Thoracic aorta (tissue), 2 donors: ENCODE measurements at places on chromosomes 5 and 9.

GRCh38 chr5:17330386-17330785 is 113.0 kb downstream of the BASP1 start:
- no peaks in the 10 kb centered on the region for H3K36me3 ChIP-seq
- no peak overlapping the region for H3K27ac ChIP-seq
- H3K4me1 ChIP-seq = peaks cover 6% of the 10 kb centered on the region
- no peak for DNase-seq
- no peak overlapping the region for H3K4me3 ChIP-seq

- H3K4me3 ChIP-seq = no peak overlapping the region
- no peaks in the 10 kb centered on the region for H3K36me3 ChIP-seq
Observed at GRCh38 chr5:175706499-175706898, 48.6 kb downstream of the HRH2 start.

- H3K4me1 ChIP-seq = peaks cover 11% of the 10 kb centered on the region
- H3K36me3 ChIP-seq = peaks cover 12% of the 10 kb centered on the region
- no peaks in the 10 kb centered on the region for H3K27me3 ChIP-seq
- no peak for DNase-seq
- H3K27ac ChIP-seq = no peak overlapping the region
- no peak overlapping the region for H3K4me3 ChIP-seq
Observed at GRCh38 chr9:134027561-134027960, 2.3 kb downstream of the BRD3OS start.

GRCh38 chr9:74940600-74940999 is 12.1 kb downstream of the C9orf40 start:
- no peak overlapping the region for H3K4me3 ChIP-seq
- H3K27me3 ChIP-seq = no peaks in the 10 kb centered on the region
- H3K27ac ChIP-seq = no peak overlapping the region
- H3K36me3 ChIP-seq = no peaks in the 10 kb centered on the region
- H3K4me1 ChIP-seq = no peaks in the 10 kb centered on the region
- no peak for DNase-seq

DNA sequence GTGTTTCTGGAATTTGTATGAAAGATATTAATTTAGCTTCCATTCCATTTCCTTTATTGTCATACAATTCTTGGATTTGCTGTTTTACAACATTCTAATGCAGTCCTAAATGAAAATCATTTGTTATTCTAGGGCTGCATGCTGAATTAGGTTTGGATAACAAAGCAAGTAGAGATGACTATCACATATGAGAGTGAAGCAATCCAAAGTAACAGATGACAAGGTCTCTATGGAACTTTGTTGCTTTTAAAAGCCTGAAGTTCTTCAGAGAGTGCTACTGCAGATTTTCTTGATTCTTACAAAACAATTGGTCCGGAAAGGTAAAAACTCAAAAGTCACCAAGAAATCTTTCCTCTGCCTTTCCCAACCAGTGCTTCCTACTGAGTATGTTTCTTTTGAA is 56.9 kb upstream of the VCAN start:
- no peak overlapping the region for H3K4me3 ChIP-seq
- no peaks in the 10 kb centered on the region for H3K27me3 ChIP-seq
- H3K4me1 ChIP-seq = no peaks in the 10 kb centered on the region
- no peak overlapping the region for H3K27ac ChIP-seq

- H3K27ac ChIP-seq = no peak overlapping the region
- H3K4me1 ChIP-seq = no peaks in the 10 kb centered on the region
- DNase-seq = no peak
- H3K36me3 ChIP-seq = no peaks in the 10 kb centered on the region
Observed at GRCh38 chr9:136146126-136147037, 27.7 kb upstream of the TMEM250 start.

DNA sequence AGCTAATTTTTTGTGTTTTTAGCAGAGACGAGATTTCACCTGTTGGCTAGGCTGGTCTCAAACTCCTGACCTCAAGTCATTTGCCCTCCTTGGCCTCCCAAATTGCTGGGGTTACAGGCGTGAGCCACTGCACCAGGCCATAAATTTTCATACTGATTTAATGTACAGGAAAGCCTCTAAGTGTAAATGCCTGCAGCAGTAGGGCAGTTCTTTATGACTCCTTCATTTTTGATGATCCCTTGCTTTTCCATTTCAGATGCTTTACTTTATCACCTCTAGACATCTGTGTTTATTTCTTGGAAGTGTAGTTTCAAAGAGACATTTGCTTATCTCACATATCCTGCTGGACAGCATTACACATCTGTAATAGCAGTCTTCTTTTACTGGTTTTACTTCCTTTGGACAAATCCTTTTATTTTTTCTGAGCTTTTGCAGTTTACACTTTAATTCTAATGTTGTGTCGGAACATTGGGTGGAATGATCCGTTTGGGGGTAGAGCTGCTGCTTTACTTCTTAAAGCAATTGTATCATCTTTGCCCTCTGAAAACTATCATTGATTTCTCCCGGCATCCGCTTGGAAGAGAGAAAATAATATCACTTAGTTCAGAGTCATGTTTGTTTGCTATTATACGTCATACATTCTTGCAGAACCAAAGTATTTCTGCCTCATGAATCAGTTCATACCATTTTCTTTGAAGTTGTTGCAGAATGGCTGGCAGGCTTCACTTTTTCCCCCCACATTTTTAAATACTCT is 36.0 kb downstream of the SCGB3A1 start:
- DNase-seq = no peak
- no peaks in the 10 kb centered on the region for H3K27me3 ChIP-seq
- no peak overlapping the region for H3K27ac ChIP-seq

- H3K27me3 ChIP-seq = no peaks in the 10 kb centered on the region
- no peak for DNase-seq
- H3K4me1 ChIP-seq = peaks cover 14% of the 10 kb centered on the region
- H3K4me3 ChIP-seq = no peak overlapping the region
- H3K36me3 ChIP-seq = peaks cover 9% of the 10 kb centered on the region
- no peak overlapping the region for H3K27ac ChIP-seq
Observed at GRCh38 chr5:109866051-109866450, 176.3 kb downstream of the MAN2A1 start.

GRCh38 chr9:84788803-84789462 is 119.4 kb downstream of the NTRK2 start:
- H3K27me3 ChIP-seq = no peaks in the 10 kb centered on the region
- no peak overlapping the region for H3K4me3 ChIP-seq
- H3K27ac ChIP-seq = no peak overlapping the region

GRCh38 chr9:116937361-116937760 is 250.3 kb downstream of the TRIM32 start:
- no peak overlapping the region for H3K4me3 ChIP-seq
- H3K27me3 ChIP-seq = no peaks in the 10 kb centered on the region
- no peak for DNase-seq

DNA sequence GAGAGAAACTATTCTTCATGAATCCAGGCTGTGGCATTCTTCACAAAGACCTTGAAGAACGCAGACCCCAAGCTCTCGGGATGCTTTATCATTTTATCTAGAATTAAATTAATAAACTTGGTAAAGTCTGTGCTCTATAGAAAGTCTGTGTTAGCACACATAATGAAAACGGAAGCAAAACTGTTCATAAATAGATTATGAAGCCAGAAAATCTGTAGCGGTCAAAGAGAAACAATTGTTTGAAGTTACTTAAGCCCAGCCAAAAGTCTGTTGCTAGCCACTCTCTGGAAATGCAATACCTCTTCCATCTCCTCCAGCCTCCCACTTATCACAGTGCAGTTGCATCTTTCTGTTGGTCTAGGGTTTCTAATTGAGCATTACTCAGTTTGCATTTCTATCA is 375.9 kb downstream of the KIF4B start:
- no peak overlapping the region for H3K4me3 ChIP-seq
- no peak for DNase-seq
- no peak overlapping the region for H3K27ac ChIP-seq
- H3K36me3 ChIP-seq = no peaks in the 10 kb centered on the region

GRCh38 chr9:135076143-135076875 is 11.2 kb upstream of the OLFM1 start:
- no peak overlapping the region for H3K27ac ChIP-seq
- peak overlapping the region; percentile 74 for H3K4me3 ChIP-seq
- no peak for DNase-seq
- H3K4me1 ChIP-seq = peaks cover 3% of the 10 kb centered on the region
- no peaks in the 10 kb centered on the region for H3K36me3 ChIP-seq

- no peaks in the 10 kb centered on the region for H3K4me1 ChIP-seq
- no peaks in the 10 kb centered on the region for H3K27me3 ChIP-seq
- no peak overlapping the region for H3K27ac ChIP-seq
- no peaks in the 10 kb centered on the region for H3K36me3 ChIP-seq
- no peak overlapping the region for H3K4me3 ChIP-seq
Observed at GRCh38 chr5:80372780-80373179, 35.1 kb upstream of the ZFYVE16 start.

DNA sequence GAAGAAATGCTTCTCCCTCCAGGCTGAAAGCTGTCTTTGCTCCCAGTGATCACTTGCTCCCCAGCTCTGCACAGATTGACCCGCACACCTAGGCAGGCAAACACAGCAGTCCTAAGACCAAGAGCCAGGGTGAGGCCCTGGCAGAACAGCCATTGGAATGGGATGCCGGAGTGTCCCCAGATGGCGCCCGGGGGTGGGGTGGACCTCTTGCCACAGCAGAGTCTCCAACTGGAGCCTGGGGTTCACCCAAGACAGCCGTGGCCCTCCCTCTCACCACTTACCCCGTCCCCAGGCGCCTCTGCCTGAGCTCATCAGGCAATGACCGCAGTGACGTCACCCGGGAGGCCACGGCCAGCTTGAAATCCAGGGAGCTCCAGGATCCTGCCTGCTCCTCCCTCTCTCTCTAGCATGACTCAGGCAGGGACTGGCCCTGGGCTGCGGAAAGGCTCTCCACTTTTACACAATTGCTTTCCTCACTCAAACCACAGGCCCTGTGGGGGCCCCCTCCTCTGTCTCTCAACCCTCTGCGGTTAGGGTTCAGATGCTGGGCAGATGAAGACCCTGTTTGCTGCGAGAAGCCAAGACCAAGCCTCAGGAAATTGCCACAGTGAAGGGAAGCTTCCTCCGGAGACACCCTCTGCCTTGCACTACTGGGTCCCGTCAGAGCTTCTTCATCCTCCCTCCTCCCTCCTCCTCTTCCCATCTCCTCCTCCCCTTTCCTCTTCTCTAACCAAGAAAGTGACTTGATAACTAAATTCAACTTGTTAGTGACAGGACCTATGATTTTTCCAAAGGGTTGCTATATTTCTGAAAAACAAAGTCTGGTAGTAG is 24.3 kb upstream of the PTGES start:
- no peaks in the 10 kb centered on the region for H3K27me3 ChIP-seq
- no peaks in the 10 kb centered on the region for H3K36me3 ChIP-seq
- H3K4me3 ChIP-seq = peak overlapping the region; percentile 39
- DNase-seq = peak; percentile 90
